ENCODE measurements at places on chromosomes 12 and 14.
A peak's percentile ranks its signal among the peaks of the same experiment; 100 is the strongest.

DNA sequence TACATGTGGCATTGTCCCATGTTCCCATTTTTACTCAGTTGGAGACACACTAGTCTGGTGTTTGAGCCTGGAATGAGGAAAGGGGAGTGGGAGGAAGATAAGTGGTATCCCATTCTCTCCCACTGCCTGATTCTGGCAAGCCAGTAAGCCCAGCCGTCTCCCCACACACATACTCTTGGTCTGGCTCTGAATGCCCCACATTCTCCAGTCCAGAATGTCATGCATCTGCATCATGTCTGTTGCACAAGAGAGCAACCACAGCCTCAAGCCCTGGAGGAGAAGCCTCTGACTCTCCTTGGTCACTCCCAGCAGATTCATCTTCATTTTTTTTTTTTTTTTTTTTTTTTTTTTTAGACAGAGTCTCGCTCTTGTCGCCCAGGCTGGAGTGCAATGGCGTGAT, 48.0 kb downstream of the DRAM1 start:
- no peaks in the 10 kb centered on the region for H3K27me3 ChIP-seq
- no peak for DNase-seq
- H3K4me3 ChIP-seq: no peak overlapping the region
- H3K27ac ChIP-seq: no peak overlapping the region
- peaks cover 2% of the 10 kb centered on the region for H3K4me1 ChIP-seq

DNA sequence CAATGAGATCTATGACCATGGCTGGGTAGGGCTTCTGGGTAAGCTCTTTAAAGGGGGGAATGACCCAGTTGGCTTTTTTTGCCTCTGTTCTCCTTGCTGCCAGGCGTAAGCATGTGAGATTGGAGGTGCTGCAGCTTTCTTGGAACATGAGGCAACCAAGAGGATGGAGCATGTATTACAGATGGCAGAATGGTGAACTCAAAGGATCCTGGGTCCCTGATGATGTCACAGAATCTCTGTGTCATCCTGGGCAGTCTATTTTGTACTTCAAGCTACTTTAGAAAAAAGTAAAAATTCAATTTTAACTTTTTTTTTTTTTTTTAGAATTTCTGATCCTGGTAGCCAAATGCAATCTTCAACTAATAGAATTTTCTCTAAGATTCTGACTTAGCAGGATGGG, 8.0 kb downstream of the KRT82 start:
- no peak for DNase-seq
- H3K36me3 ChIP-seq: no peaks in the 10 kb centered on the region
- no peak overlapping the region for H3K27ac ChIP-seq
- no peaks in the 10 kb centered on the region for H3K4me1 ChIP-seq

GRCh38 chr12:30880061-30880460, 46.5 kb upstream of the TSPAN11 start:
- no peak overlapping the region for H3K4me3 ChIP-seq
- peaks cover 28% of the 10 kb centered on the region for H3K27me3 ChIP-seq
- H3K27ac ChIP-seq: peak overlapping the region; percentile 55
- DNase-seq: no peak

DNA sequence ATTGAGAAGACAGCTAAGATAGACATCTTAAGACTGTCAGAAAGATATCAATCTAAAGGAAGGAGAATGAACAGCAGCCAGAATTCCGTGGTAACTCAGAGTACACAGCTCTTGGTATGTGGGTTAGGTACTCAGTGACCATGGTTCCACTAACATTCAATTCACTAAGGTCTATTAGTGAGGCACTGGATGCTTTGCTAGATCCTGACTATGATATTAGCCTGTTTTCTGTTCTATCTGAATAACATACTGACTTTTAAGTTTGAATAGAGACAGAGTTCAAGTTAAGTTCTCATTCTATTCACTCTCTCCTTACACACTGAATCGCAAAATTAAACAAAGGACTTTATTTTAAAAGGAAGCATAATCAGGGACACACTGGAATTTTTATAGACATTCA, 106.4 kb downstream of the PRKD1 start:
- H3K36me3 ChIP-seq: no peaks in the 10 kb centered on the region
- peaks cover 38% of the 10 kb centered on the region for H3K4me1 ChIP-seq
- no peak for DNase-seq
- H3K27me3 ChIP-seq: no peaks in the 10 kb centered on the region

DNA sequence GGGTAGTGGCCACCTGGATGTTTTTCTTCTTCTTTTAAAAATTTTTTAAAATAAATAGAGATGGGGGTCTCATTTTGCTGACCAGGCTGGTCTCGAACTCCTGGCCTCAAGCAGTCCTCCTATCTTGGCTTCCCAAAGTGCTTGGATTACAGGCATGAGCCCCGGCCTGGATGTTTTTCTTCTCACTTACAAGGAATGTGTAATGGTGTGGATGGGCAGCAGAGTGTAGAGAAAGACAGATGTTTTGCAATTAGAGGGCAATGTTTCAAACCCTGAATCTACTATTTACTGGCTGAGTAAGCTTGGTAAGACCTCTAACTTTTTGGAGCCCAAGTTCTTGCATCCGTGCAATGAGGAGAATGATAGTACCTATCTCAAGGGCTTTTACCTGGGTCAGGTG, 48.1 kb downstream of the ADCK1 start:
- H3K27me3 ChIP-seq: no peaks in the 10 kb centered on the region
- no peak overlapping the region for H3K27ac ChIP-seq
- DNase-seq: no peak
- H3K36me3 ChIP-seq: peaks cover 1% of the 10 kb centered on the region
- H3K4me1 ChIP-seq: no peaks in the 10 kb centered on the region
- no peak overlapping the region for H3K4me3 ChIP-seq

- peaks cover 4% of the 10 kb centered on the region for H3K27me3 ChIP-seq
- H3K4me3 ChIP-seq: no peak overlapping the region
- DNase-seq: no peak
- no peaks in the 10 kb centered on the region for H3K4me1 ChIP-seq
Measured at GRCh38 chr14:82492157-82492556, 958.5 kb upstream of the SEL1L start.

- no peak overlapping the region for H3K4me3 ChIP-seq
- H3K27ac ChIP-seq: no peak overlapping the region
- H3K27me3 ChIP-seq: no peaks in the 10 kb centered on the region
- H3K36me3 ChIP-seq: no peaks in the 10 kb centered on the region
- H3K4me1 ChIP-seq: peaks cover 3% of the 10 kb centered on the region
- DNase-seq: no peak
Measured at GRCh38 chr14:99001241-99001640, 270.8 kb downstream of the BCL11B start.

DNA sequence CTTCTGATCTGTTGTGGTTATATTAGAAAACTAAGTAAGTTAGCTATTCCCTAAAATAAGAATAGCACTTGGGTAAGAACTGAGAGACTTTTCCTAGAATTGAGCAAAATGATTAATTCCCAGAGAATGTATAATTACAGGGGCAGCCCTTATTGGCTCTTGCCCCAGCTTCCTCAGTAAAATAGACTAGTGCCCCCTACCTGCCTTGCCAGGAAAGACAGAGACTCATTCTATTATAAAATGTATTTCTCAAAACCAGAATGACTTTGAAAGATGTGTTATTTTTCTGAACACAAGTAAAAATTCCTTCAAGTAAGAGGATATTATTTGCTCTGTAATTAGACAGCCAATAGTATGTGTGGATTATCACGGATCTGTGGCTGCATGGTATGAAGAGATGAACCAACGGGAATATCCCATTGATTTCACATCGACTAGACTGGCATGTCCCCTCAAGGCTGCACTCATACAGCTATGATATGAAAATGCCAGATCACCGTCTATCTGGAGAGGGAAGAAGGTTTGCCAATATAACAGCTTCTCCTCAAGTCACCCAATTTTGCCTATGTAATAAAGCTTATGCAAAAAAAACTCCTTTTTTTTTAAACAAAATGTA, 7.4 kb upstream of the GLRX5 start:
- no peak overlapping the region for H3K27ac ChIP-seq
- H3K27me3 ChIP-seq: no peaks in the 10 kb centered on the region
- no peak overlapping the region for H3K4me3 ChIP-seq

DNA sequence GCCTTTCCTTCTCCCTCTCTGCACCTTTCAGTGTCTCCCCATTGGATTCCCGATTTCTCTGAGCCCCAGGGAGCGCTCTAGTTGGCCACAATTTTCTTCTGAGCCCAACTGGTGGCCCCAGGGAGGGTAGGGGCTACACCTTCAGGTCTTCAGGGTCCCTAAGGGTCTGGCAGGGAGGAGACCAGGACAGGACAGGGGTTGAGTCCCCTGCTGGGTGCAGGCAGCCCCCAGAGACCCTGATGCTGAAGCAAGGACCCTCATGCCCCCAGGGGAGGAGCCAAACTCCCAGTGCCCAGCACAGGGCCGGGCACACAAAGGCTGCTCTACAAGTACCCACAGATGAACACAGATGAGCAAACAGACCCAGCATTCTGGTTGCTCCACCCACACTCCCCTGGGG, 12.7 kb downstream of the FOXN4 start:
- peaks cover 41% of the 10 kb centered on the region for H3K27me3 ChIP-seq
- no peak for DNase-seq
- no peak overlapping the region for H3K27ac ChIP-seq
- H3K4me3 ChIP-seq: no peak overlapping the region
- no peaks in the 10 kb centered on the region for H3K36me3 ChIP-seq

GRCh38 chr14:88095791-88096190, 90.9 kb downstream of the GPR65 start:
- H3K4me3 ChIP-seq: no peak overlapping the region
- DNase-seq: no peak
- H3K36me3 ChIP-seq: no peaks in the 10 kb centered on the region
- no peak overlapping the region for H3K27ac ChIP-seq

DNA sequence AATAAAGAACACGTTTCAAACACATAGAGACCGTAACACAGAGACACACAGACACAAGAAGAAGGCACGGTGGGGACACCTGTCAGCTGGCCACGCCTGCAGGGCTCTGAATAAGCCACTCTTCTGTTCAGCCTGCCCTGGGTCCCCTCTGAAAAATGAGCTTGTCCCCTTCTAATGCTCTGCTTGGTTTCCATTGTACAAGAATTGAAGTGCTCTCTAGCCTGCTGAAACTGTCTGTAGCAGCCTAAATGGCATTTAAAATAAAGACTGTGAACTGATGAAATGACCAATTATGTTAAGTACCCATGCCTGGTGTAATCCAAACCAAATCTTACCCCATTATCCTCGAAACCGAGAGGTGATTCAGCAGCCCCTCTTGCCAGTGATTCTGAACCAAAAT, 139.8 kb downstream of the FOXN3 start:
- peaks cover 10% of the 10 kb centered on the region for H3K36me3 ChIP-seq
- H3K4me3 ChIP-seq: no peak overlapping the region
- no peaks in the 10 kb centered on the region for H3K27me3 ChIP-seq
- DNase-seq: no peak
- no peak overlapping the region for H3K27ac ChIP-seq
- peaks cover 7% of the 10 kb centered on the region for H3K4me1 ChIP-seq

DNA sequence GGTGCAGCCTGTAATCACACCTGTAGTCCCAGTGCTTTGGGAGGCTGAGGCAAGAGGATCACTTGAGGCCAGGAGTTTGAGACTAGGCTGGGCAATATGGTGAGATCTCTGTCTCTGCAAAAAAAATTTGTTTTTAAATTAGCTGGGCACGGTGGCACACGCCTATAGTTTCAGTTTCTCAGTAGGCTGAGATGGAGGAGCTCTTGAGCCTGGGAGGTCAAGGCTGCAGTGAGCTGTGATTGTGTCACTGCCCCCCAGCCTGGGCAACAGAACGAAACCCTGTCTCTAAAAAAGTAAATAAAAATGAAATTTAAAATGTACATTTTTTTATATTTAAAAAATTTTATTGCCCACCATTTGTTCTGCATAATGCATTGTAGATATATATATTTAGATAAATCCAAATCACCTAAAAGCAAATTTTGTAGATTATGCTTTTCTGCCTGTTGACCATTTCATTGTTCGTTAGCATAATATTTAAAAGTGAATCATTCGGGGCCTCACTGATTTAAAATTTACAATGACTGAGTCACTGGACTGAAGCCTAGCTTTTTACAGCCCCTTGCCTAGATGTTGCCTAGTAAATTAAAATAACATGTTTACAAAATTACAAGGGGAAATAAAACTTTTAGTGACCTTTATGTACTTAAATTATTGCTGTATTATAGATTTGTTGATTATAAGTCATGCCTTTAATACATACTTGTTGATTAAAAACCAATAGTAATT, 87.9 kb downstream of the USP15 start:
- H3K4me1 ChIP-seq: no peaks in the 10 kb centered on the region
- H3K27me3 ChIP-seq: no peaks in the 10 kb centered on the region
- no peak for DNase-seq
- no peak overlapping the region for H3K27ac ChIP-seq
- H3K36me3 ChIP-seq: peaks cover 30% of the 10 kb centered on the region
- no peak overlapping the region for H3K4me3 ChIP-seq

GRCh38 chr12:67592228-67593011, 56.1 kb upstream of the DYRK2 start:
- H3K36me3 ChIP-seq: no peaks in the 10 kb centered on the region
- H3K4me3 ChIP-seq: no peak overlapping the region
- peak overlapping the region; percentile 82 for H3K27ac ChIP-seq

GRCh38 chr12:72035625-72036024, 97.0 kb downstream of the TPH2 start:
- peaks cover 41% of the 10 kb centered on the region for H3K27me3 ChIP-seq
- DNase-seq: no peak
- H3K36me3 ChIP-seq: peaks cover 3% of the 10 kb centered on the region
- no peak overlapping the region for H3K4me3 ChIP-seq

- H3K27ac ChIP-seq: no peak overlapping the region
- no peaks in the 10 kb centered on the region for H3K4me1 ChIP-seq
- H3K4me3 ChIP-seq: no peak overlapping the region
- H3K36me3 ChIP-seq: peaks cover 17% of the 10 kb centered on the region
- no peak for DNase-seq
Measured at GRCh38 chr12:42059127-42059526, 85.5 kb downstream of the GXYLT1 start.

DNA sequence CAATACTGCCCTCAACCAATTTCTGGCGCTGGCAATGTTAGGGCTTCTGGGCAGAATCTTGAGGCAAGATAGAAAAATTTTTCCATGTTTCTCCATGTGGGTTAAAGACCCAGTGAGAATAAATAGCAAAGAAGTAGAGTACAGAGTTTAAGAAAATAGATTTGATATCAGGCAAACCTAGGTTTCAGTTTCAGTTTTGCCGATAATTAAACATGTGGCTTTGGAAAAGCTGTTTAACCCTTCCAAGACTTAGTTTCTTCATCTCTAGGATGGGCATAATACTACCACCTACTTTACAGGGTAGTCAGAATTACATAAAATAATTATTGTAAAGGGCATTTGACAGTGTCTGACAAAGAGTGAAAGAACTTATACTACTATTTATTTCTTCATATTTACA, 360.4 kb downstream of the PCNX1 start:
- peaks cover 2% of the 10 kb centered on the region for H3K36me3 ChIP-seq
- DNase-seq: no peak
- no peaks in the 10 kb centered on the region for H3K27me3 ChIP-seq
- no peak overlapping the region for H3K27ac ChIP-seq

- no peak overlapping the region for H3K4me3 ChIP-seq
- DNase-seq: no peak
- peaks cover 6% of the 10 kb centered on the region for H3K36me3 ChIP-seq
- no peak overlapping the region for H3K27ac ChIP-seq
Measured at GRCh38 chr12:8970432-8970831, 18.9 kb upstream of the KLRG1 start.

All from mesothelial cell of epicardium (in vitro differentiated cells).